ENCODE measurements at places on chromosomes 1 and 21.

GRCh38 chr21:17612023-17612564 is 607 bp downstream of the BTG3 start:
- no peak for DNase-seq

DNA sequence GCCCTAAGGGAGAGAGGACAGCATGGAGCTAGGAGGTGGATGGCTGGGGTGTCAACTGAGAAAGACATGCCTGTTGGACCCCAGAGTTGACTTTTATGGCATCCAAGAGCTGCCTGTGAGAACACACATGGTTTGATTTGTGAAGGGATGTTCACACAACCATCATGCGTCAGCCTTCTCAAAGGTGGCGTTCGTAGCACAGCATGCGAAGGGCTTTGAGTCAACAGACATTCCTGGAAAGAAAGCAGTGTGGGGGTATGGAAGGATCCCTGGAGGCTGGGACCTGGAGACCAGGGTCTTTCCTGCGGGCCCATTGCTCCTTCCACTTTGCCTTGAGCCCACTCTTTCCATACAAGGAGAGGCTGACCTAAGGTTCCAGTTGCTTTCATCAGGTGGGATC is 6.4 kb upstream of the WNT3A start:
- DNase-seq = no peak

DNA sequence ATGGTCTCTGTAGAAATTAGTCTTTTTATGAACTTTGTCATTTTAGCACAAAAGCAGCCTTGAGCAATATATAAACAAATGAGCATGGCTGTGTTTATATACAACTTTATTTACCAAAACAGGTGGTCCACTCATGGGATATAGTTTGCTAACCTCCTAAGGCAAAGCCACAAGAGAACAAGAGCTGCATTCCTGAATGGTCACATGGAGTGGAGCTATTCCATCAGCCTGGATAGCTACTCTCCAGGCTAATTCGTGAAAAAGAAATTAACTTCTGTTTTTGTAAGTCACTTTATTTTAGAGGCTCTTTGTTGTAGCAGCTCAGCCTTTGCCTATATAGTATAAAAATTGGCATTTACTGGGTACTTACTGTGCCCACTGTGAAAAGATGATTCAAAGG is 163.3 kb upstream of the FAM78B start:
- DNase-seq = no peak

DNA sequence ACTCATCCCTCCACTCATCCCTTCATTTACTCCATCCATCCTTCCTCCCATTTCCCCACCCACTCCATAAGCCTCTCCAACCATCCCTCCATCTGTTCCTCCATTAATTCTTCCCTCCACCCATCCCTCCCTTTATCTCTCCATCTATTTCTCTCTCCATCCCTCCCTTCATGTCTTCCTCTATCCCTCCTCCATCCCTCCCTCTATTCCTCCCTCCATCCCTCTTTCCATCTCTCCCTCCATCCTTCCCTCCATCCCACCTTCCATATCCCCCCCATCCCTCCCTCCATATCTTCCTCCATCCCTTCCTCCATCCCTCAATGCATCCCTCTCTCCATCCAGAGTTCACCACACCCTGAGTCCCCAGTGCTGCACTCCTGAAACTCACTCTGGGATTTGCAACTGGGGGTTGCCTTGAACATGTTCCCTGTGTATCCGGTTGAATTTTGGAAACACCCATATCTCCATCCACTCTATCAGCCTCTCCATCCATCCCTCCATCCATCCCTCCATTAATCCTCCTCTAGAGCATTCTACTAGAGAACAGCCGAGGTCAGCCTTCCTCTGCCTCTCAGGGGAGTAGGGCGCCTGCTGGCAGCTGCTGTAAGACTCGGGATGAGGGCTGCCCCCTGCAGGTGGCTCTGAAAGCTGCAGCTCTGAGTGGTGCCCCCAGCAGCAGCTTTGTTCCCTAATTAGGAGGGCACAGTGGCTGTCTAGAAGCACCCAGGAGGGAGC is 39.4 kb downstream of the ABCG1 start:
- peak; percentile 22 for DNase-seq

DNA sequence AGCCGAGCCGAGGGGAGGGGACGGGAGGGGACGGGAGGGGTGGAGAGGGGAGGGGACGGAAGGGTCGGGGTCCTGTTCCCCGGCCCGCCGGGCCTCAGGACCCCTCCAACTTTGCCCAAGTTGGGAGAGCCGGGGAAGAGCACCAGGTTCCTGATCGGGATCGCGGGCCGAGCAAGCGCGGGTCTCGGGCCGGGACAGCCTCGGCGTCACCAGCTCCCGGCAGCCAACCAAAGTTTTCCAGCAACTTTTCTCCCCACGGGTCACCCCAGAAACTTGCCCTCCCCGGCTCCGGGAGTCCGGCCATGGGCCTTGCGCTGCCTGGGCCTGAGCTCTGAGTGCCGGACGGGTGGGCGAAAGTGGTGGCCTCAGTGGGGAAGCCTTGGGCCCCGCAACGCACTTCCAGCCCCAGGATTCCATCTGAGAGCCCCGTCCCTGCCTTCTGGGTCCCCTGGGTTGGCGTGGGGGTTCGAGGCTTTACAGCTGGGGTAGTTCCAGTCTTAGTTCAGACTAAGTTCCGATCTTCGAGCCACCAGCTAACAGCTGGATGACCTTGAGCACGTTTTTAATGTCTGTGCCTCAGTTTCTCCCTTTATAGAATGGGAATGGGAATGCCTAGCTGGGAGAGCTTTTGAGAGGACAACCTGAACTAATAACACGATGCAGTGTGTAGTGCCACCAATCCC is 458 bp downstream of the ZC3H12A start:
- no peak for DNase-seq

DNA sequence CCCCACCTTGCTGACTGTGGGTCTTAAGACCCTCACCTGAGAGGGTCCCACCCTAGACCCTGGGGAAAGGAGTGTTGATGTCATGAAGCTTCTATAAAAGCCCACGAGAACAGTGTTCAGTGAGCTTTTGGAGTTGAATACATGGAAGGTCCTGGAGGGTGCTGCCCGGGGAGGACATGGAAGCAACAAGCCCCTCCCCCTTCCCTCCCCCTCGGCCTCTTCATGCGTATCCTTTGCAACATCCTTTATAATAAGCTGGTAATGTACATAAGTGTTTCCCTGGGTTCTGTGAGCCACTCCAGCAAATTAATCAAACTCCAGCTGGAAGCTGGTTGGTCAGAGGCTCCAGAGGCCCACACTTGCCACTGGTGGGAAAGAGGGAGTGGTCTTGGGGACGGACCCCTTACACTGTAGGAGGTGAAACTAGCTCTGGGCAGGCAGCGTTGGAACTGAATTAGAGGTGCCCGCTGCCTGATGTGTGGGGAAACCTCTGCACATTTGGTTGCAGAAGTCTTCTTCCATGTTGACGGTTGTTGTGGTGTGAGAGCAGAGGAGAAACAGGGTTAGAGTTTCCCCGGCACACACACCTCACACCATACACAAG is 14.7 kb upstream of the COL6A1 start:
- no peak for DNase-seq

- DNase-seq = peak; percentile 90
Measured at GRCh38 chr1:200107004-200107470, 79.5 kb downstream of the NR5A2 start.

DNA sequence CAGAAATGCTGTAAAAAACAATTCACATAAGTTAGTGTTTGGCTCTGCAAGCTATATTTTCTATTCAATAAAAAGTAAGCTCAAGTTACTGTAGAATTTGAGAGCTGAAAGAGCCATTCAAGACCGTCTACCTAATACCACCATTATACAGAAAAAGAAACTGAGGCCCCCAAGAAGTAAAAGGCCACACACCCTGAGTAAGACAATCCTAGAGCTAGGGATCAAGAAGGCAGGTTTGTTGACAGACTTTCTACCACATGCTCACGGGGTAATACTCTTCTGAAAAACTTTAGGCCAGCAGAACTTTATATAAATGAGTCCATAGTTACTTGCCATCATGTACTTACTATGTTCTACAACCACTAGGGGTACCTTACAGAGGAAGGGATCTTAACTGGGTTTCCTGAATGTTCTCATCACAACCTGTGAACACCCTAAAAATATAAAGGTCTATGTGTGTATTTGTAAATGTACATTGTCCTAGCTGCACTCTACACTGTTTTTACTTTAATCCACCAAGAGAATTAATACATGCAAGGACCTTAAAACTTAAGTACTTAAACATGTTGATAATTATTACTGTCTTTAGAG is 2.7 kb downstream of the PSMG1 start:
- DNase-seq = no peak

DNA sequence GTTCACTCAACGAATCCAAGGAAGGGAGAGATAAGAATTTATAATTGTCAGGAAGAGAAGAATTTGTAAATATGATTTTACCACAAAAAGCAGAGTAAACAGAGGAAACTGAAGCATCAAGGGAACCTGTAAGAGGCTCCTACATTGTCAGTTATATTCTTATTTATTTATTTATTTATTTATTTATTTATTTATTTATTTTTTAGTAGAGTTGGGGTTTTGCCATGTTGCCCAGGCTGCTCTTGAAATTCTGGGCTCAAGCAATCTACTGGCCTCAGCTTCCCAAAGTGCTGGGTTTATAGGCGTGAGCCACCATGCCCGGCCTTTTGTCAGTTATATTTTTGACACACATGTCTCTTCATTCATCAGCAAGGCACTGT is 47.1 kb downstream of the FCRL3 start:
- no peak for DNase-seq

- no peak for DNase-seq
Measured at GRCh38 chr1:191162762-191163161, 685.1 kb upstream of the BRINP3 start.

GRCh38 chr1:236888903-236889302 is 93.8 kb downstream of the MTR start:
- no peak for DNase-seq

DNA sequence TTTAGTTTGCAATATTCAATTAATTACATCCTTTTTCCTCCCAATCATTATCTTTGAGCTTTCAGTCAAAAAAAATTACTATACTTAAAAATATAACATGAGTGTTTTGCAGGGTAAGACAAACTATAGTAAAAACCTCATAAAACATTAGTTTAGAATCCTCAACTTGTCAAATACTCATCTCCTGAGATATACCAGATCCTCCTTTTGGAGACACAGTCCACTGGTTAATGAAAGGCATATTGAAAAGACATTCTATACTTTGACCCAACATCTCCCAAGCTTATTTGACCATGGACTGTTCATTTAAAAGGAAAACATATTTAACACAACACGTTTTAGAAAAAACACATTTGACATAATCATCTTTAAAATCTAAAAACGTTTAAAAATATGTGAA is 52.8 kb downstream of the NRIP1 start:
- no peak for DNase-seq

GRCh38 chr1:19074361-19074901 is 118.0 kb upstream of the IFFO2 start:
- no peak for DNase-seq

GRCh38 chr1:166007176-166007575 is 159.6 kb downstream of the FAM78B start:
- no peak for DNase-seq

DNA sequence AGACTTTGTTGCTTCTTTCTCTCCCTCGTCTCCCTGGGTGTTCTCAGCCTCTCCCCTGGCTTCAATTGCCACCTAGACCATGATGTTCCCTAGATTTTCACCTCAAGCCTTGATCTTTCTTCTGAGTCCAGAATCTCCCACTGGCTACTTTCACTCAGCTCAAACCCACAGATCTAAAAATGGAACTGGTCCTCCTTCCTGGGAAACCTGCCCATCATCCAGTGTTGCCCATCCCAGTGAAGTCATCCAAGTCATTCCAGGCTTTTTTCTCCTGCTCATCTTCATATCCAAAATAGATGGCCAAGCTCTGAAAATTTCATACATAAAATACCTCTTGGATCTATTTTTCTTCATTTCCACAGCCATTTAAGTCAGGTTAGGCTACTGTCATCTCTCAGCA is 347.4 kb downstream of the KCNH1 start:
- no peak for DNase-seq

GRCh38 chr1:41666981-41667631 is 182.6 kb upstream of the EDN2 start:
- DNase-seq = no peak

- DNase-seq = no peak
Measured at GRCh38 chr21:36246080-36246631, 73.8 kb upstream of the MORC3 start.

DNA sequence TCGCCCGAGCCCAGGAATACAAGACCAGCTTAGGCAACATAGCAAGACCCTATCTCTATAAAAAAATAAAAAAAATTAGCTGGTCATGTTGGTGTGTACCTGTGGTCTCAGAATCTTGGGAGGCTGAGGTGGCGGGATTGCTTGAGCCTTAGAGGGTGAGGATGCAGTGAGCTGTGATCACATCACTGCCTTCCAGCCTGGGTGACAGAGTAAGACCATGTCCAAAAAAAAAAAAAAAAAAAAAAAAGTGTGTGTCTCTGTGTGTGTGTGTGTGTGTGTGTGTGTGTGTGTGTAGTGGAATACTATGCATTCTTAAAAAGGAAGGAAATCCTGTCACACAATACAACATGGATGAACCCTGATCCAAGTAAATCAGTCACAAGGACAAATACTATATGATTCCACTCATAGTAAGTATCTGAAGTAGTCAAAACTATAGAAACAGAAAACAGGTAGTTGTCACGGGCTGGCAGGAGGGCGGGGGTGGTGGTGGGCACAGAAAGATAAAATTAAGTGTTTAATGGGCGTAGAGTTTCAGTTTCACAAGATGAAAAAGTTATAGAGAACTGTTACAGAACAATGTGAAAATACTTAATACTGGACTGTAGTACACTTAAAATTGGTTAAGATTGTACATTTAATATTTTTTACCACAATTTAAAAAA is 47.8 kb downstream of the SELENOF start:
- DNase-seq = no peak

GRCh38 chr1:182121787-182122186 is 60.3 kb upstream of the ZNF648 start:
- no peak for DNase-seq

DNA sequence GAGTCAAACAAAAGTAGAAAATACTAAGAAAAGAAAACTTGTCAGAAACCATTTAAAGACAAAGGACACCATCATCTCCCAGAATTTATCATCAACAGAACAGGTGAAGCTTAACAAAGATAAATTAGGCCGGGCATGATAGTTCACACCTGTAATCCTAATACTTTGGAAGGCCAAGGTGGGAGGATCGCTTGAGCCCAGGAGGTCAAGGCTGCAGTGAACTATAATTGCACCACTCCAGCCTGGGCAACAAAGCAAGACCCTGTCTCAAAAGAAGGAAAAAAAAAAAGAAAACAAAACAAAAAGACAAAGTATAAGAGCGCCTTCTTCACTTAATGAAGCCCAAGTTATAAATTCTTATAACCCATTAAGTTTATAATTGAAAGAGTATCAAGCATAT is 25.6 kb downstream of the RERE start:
- DNase-seq = no peak

- DNase-seq = no peak
Measured at GRCh38 chr1:52402860-52403240, 1.4 kb downstream of the ORC1 start.

GRCh38 chr1:168293356-168293755 is 12.7 kb downstream of the TBX19 start:
- DNase-seq = no peak

DNA sequence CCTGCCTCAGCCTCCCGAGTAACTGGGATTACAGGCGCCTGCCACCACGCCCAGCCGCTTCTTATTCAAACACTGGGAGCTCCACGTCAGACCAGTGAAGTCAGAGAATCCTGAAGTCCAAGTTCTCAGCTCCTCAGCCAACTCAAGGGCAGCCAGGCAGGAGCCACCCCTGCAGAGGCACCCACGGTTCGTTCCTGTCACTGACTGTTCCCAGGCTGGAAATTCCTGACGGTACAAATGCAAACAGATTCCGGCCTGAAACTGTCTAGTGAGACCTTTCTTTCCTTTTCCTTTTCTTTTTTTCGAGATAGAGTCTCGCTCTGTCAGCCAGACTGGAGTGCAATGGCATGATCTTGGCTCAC is 11.7 kb downstream of the SLC35E2B start:
- no peak for DNase-seq

GRCh38 chr1:971751-972506 is 5.6 kb downstream of the PLEKHN1 start:
- DNase-seq = no peak

All from HAP-1 (cell line).